ENCODE measurements at places on chromosomes 6 and 20.

GRCh38 chr6:105677671-105678475 is 275.0 kb upstream of the PREP start:
- DNase-seq: no peak

- no peak for DNase-seq
These were observed 5.2 kb downstream of the FRK start for GRCh38 chr6:116055513-116055912.

DNA sequence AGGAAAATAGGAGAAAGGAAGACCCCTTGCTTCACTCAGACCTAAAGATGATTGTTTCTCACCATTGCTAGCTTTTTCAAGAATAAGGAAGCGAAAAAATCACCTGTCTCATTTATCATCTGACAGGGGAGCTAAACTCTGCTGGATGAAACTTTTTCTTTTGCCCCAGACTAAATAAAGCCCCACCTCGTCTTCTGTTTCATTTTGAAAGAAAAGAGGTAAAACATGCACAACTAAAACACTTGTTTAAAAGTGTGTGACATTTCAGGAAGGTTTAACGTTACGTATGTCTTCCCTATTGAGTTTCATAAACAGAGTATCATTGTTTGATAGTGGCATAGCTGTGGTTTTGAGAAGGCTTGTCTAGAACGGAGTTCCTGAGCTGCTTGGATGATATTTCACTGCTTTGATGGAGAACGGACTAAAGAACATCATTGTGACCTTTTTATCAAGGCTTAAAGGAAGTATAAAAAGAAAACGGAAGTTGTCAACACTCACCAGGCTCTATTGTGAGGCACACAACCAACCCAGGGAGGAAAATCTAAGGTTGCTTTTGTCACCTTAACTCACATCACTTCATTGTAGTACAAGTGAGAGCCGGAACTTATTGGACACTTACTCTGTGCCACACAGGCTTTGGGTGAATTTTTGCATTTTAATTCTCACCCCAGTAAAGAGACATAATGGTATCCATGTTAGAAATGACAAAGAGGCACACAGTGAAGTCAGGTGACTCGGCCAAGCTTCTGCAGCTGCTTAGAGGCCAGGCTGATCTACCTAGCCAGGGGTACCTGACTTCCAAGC is 29.5 kb downstream of the TSHZ2 start:
- DNase-seq: no peak

DNA sequence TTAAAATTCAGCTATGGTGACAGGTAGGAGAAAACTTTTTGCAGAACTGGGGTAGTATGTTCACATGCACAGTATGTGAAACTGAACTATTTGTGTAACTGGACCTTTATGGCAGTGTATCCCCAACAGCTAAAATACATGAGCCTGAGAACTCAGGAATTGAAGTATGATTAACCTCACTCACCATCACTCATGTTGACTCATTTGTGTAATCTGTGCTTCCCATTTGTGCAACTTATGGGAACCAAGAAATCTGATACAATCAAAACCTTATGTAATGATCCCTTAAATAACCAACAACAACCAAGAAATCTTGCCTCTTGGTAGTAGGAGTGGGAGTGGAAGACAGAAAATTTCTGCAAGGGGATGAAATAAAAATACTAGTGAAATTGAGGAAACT is 674.9 kb downstream of the HDGFL1 start:
- DNase-seq: no peak
